ENCODE measurements at places on chromosomes 2 and 18.

GRCh38 chr2:203453858-203454451 lies 81.1 kb downstream of the RAPH1 start:
- DNase-seq, result no peak

DNA sequence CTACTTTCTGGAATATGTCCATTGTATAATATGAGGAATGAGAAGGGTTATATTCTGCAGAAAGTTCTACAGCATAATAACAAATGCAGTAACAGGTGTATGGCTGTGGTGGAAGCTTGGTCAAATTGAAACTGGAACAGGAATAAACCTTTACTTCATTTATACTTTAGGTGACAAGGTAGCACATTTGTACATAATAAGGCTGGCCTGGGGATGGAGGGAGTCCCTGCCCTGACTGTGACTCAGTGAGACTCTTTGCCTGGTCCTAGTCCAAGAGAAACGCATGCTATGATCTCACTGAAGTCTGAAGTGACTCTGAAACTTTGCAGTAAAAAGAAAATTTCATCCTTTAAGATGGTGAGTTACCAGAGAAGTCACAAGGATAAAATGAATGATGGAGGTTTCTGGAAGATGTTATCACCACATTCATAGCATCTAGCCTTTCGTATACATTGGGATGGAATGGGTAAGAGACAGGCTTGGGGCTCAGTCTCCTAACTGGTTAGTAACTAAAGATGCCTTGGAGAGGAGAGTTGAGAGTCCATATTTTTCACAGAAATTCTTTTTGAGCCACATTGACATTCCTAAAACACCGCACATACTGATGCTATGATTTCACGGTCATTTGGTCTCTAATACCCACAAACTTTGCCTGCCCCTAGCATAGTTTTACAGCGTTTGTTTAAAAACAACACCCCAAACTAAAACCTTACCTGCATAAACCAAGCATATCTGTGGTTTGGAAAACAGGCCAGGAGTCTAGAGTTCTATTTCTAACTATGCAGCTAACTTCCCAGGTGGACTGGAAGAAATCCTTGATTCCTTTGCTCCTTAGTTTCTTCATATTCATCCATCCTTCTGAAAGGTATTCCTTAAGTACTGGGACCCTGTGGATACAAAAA lies 42.4 kb upstream of the NABP1 start:
- DNase-seq, result no peak

DNA sequence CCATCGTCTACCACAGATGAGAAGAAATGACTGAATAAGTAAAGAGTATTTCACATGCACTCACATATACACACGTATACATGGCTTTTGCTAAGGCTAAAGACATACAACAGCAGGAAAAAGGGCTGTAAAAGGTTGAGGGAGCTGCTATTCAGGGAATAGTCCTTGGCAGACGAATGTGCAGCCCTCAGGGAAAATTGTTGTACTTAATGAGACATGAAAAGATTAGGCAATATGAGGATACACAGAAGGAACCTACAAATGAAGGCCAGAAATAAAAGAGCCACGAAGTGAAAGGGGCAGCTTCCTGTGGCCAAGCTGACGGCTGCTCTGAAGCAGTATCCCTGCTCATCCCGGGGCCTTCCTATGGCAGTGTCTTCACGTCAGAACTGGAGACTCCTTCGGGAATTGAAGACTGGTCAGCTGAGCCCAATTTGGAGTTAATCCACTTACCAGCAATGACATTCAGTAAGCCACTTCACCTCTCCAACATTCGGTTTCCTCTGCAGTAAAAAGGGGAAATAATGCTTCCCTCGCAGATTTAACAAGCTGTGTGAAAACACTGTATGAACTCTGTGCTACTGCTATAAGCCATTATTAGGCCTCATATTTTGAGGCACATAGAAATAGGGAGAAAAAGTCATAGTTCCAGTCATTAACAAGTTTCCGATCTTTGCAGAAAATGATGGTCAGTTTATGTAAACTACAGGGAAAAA lies 221.8 kb downstream of the STK39 start:
- DNase-seq, result no peak

GRCh38 chr2:82599021-82599420 lies 1860.1 kb downstream of the SUCLG1 start:
- DNase-seq, result no peak

GRCh38 chr2:66775730-66776422 lies 341.0 kb downstream of the MEIS1 start:
- no peak for DNase-seq

- no peak for DNase-seq
These were observed 810.1 kb upstream of the POU3F3 start for GRCh38 chr2:104043864-104044263.

DNA sequence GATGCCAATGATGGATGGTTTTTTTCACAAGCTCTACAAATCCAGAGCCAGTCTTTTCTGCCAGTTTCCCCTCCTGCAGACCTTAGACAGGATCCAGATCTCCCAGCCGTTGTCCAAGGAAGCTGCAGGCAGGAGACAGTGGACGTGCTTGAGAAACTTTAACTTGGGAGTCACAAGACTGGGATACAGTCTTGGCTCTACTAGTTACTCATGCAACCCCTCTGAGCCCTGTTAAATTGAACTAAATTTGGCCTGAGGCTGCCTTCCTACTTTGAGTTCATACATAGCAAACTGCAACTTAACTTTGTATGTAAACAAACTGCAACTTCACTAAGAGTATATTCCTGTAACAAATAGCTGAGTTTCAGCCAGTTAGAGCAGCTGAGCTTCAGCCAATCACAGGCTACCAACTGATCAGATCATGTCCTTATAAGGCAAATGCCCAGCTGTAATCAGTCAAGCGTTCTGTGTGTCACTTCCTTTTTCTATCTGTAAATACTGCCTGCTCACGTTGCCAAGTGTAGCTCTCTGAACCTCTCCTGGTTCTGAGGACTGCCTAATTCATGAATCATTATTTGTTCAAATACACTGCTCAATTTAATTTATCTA lies 140.9 kb downstream of the CAPN13 start:
- DNase-seq, result peak; percentile 61

DNA sequence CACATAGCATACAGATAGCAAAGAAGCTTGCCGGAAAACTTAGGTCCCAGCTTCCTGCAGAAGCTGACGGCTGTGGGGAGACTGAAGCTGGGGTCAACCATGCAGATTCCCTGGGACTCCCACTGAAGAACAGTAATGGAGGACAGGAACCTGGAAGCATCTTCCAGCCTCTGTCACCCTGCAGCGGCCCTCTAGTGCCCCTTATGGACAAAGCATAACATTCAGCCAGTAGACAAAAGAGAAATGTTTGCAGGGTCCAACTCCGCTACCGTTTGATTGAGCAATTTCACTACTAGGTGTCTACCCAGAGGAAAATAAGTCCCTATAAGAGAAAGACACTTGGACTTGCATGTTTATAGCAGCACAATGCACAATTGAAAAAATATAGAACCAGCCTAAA lies 460.6 kb downstream of the CNTNAP5 start:
- no peak for DNase-seq

DNA sequence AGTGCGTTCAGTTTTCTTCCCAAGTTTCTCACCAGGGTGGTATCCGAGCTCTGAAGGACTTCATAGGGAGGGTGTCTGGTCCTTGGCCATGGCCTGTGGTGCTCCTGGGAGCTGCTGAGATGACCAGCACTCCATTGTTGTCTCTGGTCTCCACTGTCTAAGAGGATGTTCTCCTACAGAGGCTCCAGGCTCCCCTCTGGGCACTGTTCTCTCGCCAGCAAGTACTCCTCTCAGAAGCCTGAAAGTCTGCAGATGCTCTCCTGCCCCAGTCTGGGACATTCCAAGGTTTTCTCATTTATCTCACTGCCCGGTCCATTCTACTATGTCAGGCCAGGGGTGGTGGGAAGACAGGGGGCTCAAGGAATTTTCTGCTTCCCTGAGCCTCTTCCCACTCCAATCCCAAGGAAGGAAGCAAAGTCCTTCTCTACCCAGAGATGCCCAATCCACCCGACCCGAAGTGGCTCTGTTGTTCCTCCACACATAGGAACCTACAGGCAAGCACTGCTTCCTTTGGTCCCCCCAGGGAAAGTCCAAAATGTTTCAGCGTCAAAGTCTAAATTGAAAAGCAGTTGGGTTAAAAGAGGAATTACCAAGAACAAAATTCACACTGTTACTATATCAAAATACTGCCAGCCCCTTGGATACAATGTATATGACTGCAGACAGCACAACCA lies 110.5 kb downstream of the GYPC start:
- no peak for DNase-seq

- peak; percentile 1 for DNase-seq
These were observed 1.1 kb downstream of the LRATD1 start for GRCh38 chr2:14633461-14634181.

- no peak for DNase-seq
These were observed 171.7 kb downstream of the ANKRD30B start for GRCh38 chr18:14919666-14920065.

GRCh38 chr2:28294451-28294850 lies 98.2 kb upstream of the FOSL2 start:
- DNase-seq, result no peak

- no peak for DNase-seq
These were observed 141.4 kb downstream of the KCTD1 start for GRCh38 chr18:26406854-26407517.

- no peak for DNase-seq
These were observed 125.7 kb downstream of the MAP2 start for GRCh38 chr2:209549589-209549988.

DNA sequence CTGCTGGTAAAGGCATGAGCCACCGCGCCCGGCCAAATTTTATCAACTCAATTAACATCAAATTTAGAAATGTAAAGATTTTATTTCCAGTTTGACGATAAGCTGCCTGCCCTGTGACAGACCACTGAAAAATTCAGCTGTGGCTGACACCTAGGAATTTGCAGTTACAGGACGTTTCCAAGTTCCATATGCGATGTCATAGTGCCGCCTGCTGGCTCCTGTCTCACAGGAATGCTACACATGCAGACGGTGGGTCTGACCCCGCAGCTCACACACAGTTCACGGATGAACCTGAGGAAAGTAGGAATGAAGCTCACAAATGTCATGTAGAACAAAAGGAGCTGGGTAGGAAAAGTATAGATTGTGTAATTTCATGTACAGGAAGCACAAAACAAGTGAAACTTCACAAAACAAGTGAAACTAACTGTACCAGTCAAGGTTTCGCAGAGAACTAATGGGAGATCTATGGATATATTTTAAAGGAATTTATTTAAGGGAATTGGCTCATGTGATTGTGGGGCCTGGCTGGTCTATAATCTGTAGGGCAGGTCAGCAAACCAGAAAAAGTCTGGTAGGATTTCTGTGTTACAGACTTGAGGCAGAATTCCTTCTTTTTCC lies 13.2 kb upstream of the SEH1L start:
- peak; percentile 84 for DNase-seq

DNA sequence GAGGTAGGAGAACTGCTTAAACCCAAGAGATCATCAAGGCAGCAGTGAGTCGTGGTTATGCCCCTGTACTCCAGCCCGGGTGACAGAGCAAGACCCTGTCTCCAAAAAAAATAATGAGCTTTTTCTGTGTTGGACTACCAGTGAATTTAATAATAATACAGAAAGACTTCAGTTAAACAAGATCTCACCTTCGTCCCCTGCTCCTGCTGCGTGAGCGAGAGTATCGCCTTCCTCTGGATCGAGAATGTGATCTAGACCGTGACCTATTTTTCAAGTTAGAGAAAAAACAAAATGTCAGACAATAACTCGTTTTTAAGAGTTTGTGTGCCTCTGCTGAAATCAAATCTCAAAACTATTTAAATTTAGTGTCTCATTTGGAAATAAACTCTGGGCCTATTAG lies 2.8 kb downstream of the SRSF7 start:
- DNase-seq, result no peak

- no peak for DNase-seq
These were observed 484.0 kb upstream of the MAP2 start for GRCh38 chr2:208939852-208940251.

DNA sequence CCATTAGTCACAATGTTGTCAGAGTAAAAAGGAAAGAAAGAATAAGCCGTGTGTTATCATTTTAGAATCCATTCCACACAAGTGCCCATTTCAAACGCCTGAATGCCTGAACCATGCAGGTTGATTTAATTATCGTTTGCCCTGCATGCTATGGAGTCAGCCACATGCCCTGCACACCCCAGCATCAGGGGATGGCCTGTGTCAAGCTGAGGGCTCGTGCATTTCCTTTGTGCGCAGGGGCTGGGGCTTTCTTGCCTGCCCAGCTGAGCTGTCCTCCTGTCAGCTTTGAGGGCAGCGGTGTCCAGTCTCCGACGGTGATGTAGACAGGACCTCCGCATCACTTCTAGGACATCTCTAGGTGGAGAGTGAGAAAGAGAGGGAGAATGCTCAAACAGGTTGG lies 200.4 kb downstream of the TSN start:
- no peak for DNase-seq

GRCh38 chr2:146820672-146821071 lies 1024.2 kb upstream of the ACVR2A start:
- DNase-seq, result no peak

- no peak for DNase-seq
These were observed 164.6 kb downstream of the RTP5 start for GRCh38 chr2:242034138-242034537.

DNA sequence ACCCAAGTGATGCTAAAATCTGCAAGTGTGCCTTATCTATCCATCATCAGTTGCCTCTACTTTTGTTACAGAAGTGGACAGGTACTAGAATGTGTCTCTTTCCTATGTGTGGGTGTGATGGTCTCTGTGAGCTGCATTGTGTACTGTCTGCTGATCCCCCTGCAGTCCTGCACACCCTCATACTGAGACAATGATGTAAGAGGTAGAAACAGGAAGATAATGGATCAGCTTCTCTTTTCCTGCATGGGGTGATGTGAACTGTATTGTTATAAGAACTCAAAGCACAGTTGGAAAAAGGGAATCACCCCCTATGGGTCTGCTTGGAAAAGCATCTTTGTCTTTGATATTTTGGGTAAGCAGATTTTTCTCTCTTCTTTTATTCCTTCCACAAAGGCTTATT lies 537.6 kb upstream of the CDH2 start:
- DNase-seq, result no peak

- DNase-seq, result no peak
These were observed 3.7 kb downstream of the DYM start for GRCh38 chr18:49456794-49457193.

- DNase-seq, result no peak
These were observed 226.8 kb upstream of the CHST9 start for GRCh38 chr18:27411911-27412310.

GRCh38 chr2:18265614-18266586 lies 294.6 kb downstream of the RDH14 start:
- no peak for DNase-seq

- no peak for DNase-seq
These were observed 91.5 kb upstream of the BCL11A start for GRCh38 chr2:60644951-60645350.

GRCh38 chr2:73868204-73868978 lies 24.4 kb upstream of the ACTG2 start:
- DNase-seq, result no peak

Measured in ELF-1 (cell line).